Activated CD4-positive, alpha-beta T cell treated with anti-CD3 and anti-CD28 coated beads, Interleukin-2, amount 50 U/mL, for 48 hours (primary cell): ENCODE measurements at places on chromosomes 16 and 17.
A peak's percentile ranks its signal among the peaks of the same experiment; 100 is the strongest.

DNA sequence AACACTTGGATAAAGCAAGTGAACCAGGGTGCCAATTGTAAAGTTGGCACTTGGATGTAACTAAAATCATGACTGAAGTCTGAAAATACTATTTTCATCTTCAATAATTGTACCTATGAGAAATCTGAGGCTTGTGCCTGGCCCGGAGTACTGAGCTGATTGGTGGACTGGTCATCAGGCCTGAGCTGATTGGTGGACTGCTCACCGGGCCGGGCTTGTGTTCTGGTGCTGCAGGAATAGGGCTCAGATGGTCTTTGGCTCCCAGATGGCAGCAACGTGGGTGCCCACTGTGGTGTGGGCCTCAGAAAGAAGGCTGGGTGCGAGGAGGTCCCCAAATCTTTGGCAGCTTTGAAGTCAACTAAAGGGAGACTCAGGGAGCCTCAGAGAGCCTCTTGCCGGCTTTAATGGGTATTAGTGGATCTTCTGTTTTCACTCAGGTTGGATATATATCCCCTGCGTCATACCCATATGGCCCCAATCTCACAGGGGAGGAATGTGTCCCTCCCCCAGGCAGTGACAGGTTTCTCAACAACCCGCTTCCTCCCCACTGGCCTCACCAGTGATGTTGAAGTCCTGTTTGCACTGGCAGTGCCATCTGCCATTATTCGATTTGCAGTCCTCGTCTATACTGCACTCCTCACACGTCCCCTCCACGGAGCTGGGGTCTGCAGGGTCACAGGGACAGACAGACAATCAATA lies 4.7 kb downstream of the UMOD start:
- DNase-seq: no peak

DNA sequence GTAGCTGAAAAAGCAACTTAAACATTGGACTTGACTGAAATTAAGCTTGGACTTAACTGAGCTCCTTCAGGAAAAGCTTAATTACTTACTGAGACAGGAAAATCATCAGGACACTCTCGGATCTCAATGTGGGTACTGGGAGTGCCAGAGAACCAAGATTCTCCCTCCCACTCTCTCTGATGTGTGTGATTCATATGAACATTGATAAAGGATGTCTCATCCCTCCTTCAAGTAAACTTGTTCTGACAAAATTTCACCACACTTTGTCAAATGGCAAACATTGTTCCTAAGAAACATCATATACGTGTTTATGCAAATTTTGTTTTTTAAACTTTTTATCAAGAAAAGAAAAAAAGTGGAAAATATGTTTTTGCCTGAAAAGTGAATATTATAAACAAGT lies 4.1 kb upstream of the SLFN5 start:
- no peak for DNase-seq

DNA sequence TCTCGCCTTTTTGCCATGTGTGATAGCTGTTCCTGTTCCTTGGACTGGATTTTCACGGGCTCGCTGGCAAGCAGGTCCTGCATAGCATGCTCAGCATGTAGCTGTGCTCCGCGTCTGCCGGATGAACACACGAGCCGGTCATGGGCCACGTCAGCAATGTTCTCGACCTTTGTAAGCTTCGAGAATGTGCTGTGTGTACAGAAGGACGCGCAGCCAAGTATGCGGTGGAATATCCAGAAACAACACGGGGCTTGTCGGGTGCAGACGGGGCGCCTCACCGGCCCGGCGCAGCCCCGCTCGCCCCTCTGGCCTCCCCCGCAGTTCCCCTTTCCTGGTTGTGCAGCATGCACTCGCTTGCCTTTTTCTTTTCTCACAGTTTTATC lies 42.2 kb downstream of the RPTOR start:
- DNase-seq: no peak

GRCh38 chr16:77299395-77299794 lies 100.2 kb downstream of the SYCE1L start:
- DNase-seq: no peak

GRCh38 chr16:50751528-50751927 lies 9.6 kb downstream of the CYLD start:
- no peak for DNase-seq

GRCh38 chr17:6488008-6488539 lies 43.8 kb downstream of the PIMREG start:
- DNase-seq: no peak

- no peak for DNase-seq
Measured at GRCh38 chr17:69357701-69358100, 30.8 kb upstream of the ABCA5 start.

GRCh38 chr17:28641579-28641978 lies 3.4 kb downstream of the BLTP2 start:
- no peak for DNase-seq

- no peak for DNase-seq
Measured at GRCh38 chr17:46947216-46947615, 24.3 kb downstream of the GOSR2 start.

DNA sequence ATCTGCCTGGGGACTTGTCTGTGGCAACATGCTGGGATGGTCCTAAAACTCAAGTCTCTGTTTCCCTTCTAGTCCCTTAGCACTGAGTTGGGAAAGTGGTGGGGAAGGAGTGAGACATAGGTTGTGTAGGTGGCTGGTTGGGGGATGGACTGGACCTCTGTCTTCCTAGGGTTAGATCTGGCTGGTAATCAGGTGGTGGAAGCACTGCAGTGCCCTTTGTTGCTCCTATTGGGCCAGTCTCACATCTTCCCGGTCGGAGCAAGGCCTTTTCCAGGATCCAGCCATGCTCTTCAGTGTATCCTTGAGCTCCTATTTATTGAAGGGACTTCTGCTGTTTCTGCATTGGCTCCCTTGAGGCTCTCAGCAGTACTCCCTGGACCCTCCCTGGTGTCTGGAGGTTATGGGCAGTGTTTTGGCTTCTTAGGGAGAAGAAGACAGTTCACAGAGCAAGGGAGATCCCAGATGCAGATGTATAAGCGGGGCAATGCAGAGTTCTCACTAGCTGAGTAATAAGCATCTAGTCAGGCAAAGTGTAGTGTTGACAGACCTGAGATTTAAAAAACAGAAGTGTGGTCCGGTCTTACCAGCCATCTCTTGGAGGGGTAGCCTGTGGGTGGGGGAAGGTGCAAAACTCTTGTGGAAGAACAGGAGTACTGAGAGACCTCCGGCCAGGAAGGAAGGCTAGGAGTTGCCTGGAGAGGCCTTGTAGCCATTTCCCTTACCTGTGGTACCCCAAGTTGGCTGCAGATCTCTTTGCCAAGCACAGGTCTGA lies 1.3 kb upstream of the NUTF2 start:
- DNase-seq: no peak

- no peak for DNase-seq
Measured at GRCh38 chr17:51044976-51045375, 75.7 kb downstream of the SPAG9 start.

GRCh38 chr17:45018848-45019711 lies 32.4 kb downstream of the DCAKD start:
- DNase-seq: peak; percentile 48

- no peak for DNase-seq
Measured at GRCh38 chr16:84947022-84947421, 64.3 kb downstream of the ZDHHC7 start.

DNA sequence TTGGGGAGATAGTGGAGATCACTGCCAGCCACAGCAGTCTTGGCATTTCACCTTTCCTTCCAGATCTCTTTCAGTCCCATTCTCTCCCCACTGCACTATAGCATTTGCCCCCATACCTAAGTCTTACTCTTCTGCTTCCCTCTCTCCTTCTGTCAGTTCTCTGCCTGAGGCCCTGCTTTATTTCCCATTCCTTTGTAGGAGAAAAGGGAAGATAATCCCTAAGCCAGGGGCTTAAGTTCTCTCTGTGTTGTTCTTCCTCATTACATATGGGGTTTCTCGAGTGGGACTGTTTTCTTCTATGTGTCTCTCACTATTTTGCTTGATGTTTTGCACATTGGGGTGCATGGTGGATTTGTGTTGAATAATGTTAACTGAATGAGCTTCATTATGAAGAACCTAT lies 6.4 kb downstream of the KDM6B start:
- DNase-seq: no peak

DNA sequence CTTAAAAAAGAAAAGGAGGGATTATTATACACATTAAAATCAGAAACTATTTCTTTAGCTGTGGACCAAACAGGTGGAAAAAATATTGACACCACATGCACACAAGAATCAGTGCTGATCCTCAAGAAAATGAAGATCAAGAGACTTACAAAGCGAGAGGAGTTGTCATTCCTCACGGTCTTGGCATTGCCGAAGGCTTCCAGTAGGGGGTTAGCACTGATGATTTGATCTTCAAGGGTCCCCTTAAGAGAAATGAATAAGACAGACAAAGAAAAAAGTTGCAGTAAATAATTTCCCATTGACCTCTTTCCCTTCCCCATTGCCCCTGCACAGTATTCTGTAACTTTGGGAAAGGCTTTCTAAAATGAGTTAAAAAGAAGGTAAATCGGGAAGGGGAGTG lies 6.0 kb downstream of the MYH4 start:
- DNase-seq: no peak

DNA sequence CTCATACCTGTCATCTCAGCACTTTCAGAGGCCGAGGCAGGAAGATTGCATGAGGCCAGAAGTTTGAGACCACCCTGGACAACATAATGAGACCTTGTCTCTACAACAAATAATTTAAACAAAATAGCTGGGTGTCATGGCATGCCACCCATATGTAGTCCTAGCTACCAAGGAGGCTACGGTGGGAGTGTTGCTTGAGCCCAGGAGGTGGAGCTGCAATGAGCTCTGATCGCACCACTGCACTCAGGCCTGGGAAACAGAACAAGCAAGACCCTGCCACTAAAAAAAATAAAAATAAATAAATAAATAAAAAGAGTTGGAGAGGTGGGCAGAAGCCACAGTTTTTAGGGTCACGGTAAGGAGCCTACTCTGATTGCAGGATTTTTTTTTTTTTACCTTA lies 136.0 kb downstream of the TANC2 start:
- DNase-seq: no peak

GRCh38 chr16:62240722-62241121 lies 204.5 kb upstream of the CDH8 start:
- DNase-seq: no peak

GRCh38 chr16:63287401-63287800 lies 1251.2 kb upstream of the CDH8 start:
- DNase-seq: no peak

DNA sequence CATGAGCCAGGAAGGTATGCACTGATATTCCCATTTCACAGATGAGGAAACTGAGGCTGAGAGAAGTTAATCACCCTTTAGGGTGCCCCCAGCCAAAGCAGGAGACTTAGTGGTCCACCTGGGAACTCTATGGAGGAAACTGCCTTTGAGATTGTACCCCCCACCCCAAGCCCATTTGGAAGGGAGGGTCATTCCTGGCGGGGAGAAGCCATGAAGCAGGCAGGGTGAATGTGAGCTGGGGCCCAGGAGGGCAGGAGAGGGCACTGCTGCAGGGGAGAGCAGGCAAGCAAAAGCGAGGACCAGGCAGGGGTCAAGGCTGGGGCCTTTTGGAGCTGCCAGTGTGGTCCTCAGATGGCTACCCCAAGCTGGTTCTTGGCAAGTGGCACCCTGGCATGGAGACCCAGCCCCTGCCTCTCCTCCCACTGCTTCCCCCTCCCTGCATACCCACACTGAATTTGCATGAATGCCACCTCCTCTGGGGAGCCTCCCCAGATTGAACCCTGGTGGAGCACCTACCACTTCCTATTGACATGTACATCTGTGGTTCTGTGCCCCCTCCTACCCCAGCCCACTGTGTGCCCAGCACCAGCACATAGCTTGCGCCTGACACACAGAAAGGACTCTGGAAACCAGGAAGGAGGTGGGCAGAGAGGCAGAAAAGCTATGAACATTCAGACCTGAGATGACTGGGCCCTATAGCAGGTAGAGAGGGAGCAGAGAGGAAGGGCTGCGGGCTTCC lies 965 bp upstream of the TMC6 start:
- no peak for DNase-seq

GRCh38 chr17:6120351-6120750 lies 50.2 kb downstream of the WSCD1 start:
- DNase-seq: no peak

DNA sequence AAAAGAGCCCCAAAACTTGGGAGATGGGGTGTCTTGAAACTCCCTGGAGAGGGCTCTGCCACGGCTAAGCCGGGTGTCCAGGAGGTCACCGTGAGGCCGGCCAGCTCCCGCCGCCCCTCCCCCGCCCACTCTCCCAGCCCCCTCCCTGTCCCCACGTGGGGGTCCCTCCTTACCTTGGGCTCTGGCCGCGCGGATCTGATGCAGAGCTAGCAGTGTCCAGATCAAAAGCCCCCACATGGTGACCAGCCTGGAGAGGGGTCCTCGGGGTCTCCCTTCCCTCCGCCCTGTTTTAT lies 447 bp downstream of the SDK2 start:
- DNase-seq: no peak

- no peak for DNase-seq
Measured at GRCh38 chr17:32331243-32332040, 10.5 kb downstream of the C17orf75 start.

DNA sequence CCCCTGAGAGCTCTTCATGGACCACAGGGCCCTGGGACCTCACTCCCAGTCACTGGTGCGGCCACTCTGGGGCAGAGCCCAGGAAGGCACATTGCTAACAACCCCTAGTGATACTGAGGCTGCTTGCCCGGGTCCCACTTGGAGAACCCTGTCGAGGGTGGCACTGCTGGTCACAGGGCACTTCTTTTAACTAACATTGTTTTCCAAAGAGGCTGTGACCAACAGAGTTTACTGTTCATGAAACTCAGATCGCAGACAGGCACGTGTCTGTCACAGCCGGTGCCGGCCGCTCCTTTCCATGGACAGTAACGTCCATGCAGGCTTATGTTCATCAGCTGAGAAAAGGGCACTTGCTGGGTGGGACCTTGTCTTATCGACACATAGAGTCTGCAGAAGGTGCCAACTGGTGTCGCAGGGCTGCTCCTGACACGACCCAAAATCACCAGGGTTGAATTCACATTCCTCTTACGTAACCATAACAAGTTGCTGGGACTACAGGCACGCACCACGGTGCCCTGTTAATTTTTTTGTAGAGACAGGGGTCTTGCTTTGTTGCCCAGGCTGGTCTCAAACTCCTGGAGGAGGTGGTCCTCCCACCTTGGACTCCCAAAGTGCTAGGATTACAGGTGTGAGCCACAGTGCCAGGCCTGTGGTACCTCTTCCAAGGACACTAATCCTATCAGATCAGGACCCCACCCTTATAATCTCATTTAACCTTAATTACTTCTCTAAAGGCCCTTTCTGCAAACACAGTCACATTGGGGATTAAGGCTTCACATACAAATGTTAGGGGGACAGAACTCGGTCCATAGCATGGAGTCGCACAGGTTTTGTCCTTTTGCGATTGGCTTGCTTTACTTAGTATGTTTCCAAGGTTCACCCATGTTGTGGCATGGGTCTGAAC lies 1.2 kb upstream of the ZC3H18 start:
- no peak for DNase-seq

- no peak for DNase-seq
Measured at GRCh38 chr17:82101767-82102679, 4.0 kb upstream of the FASN start.

- DNase-seq: no peak
Measured at GRCh38 chr16:73997971-73998370, 298.6 kb upstream of the PSMD7 start.

GRCh38 chr17:58344047-58344790 lies 7.8 kb downstream of the SUPT4H1 start:
- DNase-seq: peak; percentile 91

GRCh38 chr17:56172517-56172982 lies 19.3 kb downstream of the ANKFN1 start:
- no peak for DNase-seq

GRCh38 chr17:40617678-40618240 lies 29.9 kb downstream of the SMARCE1 start:
- no peak for DNase-seq

GRCh38 chr16:88531931-88532433 lies 38.2 kb upstream of the ZC3H18 start:
- no peak for DNase-seq
